ENCODE measurements at places on chromosomes 3 and 15.

DNA sequence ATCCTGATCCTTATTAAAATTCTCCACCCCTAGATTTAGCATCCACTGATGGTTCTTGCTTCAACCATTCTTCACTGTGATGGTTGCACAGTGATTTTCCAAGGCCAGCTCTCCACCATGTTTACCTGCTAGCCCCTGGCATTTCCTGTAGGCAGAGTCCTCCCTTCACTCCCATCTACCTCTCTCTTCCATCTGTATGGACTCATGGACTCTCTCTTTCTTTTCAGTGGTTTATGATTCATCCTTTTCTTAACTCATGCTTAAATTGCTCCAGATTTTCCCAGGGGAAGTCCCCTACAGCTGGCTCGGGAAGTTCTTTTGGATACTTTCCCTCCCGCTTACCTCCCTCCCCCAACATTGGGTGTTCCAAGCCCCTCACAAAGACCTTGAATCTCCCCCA, 18.7 kb downstream of the TGM4 start:
- DNase-seq = peak; percentile 85

GRCh38 chr3:414063-414462, 217.5 kb downstream of the CHL1 start:
- peak; percentile 2 for DNase-seq

DNA sequence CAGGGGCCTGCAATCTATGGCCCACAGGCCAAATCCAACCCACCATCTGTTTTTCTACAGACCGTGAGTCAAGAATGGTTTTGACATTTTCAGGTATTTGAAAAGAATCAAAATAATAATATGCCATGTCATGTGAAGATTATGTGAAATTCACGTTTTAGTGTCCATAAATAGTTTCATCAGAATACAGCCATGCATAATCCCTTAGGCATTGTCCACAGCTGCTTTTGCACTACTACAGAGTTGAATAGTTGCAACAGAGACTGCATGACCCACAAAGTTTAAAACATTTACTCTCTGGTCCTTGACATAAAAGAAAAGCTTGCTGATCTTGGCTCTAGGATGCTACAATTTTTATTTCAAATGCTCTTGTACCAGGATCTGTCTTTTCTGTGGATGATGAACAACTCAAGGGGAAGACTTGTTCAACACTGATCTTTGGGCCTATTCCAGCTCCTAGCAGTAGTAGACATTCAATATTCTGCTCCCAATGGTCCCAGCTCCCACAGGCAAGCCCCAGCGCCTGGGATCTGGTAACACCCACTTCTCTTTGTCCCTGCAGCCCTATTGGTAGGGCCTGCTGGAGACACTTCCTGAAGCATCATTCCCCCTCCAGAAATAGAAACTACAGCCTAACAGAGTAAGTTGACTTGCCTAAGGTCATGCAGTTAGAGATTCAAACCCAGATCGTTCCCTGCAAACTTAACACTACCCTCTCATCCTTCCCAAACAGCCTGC, 76.9 kb downstream of the MRPL46 start:
- no peak for DNase-seq

- no peak for DNase-seq
Measured at GRCh38 chr3:187822402-187822801, 77.1 kb upstream of the BCL6 start.

GRCh38 chr3:167777356-167777755, 41.8 kb downstream of the SERPINI1 start:
- DNase-seq = no peak

GRCh38 chr3:124529826-124530571, 200.3 kb upstream of the UMPS start:
- DNase-seq = no peak

DNA sequence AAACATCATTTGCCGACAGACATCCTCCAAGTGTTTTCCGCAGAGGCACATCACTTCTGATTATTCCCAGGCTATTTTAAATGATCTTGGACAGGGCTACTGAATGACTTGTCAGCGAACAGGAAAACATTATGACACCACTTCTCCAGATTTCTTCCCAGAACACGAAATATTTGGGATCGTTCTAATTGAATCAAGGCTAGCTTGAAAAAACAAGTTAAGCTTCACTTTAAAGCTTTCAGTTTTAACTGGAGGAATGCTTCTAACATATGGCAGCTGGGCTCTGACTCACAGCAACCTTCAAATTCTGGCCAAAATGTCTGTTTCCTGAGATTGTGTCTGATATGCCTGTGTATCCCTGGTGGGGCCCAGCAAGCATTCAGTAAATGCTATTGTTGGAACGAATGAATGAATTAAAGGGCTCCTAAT, 127.0 kb upstream of the ICE2 start:
- DNase-seq = peak; percentile 74

DNA sequence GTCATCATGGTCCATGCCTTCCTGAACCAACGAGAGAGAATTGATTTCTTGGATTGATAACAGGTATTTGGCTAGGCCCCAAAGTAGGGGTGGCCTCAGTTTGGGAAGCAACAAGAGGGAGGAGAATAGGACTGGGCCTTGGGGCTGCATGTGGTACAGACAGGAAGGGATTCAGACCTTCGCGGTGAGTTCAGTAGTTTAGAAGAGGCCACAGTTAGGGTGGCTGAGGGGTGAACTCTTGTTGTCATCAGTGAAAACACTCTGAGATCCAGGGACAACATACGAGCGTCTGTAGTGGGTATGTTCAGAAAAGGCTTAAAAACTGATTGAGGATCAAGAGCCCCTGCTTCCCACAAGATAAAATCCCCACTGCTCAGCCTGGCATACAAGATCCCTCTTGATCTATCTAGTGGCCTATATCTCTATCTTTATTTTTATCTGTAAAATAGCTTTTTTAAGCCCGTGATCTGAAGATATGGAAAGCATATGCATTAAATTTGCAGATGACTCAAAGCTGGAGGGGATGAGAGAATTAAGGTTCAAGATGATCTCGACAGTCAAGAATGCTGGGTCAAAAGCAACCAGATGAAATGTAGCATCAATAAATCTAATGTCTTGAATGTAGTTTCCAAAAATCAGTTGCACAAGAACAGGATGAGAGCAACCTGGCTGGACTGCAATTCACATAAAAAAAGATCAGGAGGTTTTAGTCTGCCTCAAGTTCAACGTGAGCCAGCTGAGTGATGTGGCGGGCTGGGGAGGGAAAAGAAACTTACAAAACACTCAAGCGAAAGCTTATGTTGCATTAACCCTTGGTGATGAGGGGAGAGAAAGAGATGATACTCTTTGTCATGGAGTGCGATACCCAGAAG, 221.1 kb upstream of the TLE3 start:
- peak; percentile 5 for DNase-seq

DNA sequence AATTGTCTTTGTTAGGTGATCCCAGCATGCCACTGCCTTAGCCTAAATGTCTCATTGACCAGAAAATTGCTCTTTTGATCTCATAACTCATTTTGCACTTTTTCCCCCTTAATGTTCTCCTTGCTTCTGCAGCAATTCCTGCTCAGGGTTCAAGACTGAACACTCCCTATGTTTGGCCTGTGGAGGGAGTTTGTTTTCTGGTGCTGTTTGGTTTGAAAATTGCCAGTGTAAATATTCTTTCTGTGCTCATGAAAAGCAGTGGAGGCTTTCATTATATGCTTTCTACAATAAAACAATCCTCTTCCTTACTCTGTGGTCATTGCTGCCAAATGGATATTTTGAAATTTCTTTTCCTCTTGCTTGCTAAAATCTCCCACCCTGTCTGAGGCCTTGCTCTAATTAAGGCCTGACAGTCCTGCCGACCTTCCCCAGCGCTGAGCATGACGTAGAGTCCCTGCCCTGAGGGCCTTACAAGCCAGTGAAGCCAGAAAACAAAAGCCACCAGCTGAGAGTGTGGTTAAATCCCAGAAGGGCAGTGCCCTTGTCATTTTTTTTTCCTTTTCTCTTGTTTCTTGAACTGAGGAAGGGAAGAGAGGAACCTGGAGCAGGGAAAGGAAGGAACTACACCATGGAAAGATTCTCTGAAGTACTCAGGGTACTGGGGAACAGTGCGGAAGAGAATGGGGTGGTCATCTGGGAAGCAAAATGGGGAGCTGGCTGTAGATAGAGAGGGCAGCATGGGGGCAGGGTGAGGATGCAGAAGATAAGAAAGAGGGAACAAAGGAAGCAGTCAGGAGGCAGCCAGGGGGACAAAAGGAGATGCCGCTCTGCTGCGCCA, 24.8 kb downstream of the ZBTB38 start:
- DNase-seq = no peak

GRCh38 chr15:69692342-69692741, 239.7 kb downstream of the RPLP1 start:
- DNase-seq = no peak

DNA sequence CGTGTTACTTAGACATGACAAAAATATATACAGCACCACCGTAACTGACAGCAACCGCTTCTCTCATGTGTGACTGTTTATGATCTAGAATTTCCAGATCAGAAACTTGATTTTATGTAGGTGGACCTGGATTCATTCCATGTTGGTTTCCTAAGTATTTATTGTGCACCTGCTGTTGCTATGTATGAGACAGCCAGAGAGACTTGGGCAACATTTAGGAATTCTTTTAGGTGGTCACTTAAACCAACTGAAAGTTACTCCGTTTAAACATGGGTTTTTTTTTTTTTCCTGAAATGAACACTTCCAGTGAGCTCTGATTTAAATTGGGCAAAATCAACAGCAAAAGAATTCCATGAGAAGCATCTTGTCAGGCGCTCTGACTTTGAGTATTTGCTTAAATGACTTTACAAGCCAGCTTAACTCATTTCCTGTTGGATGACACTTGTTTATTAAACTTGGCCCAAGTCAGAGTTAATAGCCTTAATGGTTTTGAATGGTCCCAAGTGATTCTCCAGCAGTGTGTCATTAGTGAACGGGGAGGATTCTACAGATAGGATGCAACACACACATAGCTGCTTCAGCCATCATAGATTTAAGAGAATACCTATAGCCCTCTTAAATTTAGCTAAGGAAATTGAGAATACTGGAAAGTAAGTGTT, 31.8 kb downstream of the MITF start:
- DNase-seq = peak; percentile 25

DNA sequence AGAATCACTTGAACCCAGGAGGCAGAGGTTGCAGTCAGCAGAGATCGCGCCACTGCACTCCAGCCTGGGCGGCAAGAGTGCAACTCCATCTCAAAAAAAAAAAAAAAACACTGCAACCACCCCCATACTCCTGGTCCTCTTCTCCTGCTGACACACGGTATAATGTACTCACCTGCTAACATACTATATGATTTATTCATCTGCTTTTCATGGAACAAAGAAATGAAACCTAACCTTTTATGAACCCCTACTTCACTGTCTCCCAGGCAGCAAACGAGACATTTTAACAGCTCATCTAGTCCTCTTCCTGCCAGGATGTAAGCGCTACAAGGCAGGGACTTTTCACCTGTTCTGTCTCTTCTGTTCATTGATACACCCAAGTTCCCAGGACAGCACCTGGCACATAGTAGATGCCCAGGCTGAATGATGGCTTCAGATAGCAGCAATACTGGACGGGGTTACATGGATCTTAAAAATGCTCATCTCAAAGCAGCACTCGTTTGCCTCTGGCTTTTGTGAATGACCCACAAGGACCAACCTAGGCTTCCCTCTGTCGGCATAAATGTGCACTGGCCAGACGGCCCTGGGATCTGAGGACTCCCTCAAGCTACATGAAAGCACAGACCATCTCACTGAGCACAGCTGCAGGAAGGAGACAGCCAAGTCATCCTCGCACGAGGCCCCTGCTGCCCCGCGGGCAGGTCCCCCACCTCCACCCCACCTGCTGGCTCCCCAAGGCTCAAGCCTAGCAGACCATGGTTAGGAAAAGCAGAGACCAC, 20.3 kb downstream of the XXYLT1 start:
- DNase-seq = no peak

- DNase-seq = peak; percentile 18
Measured at GRCh38 chr3:139718415-139718814, 40.6 kb upstream of the NMNAT3 start.

DNA sequence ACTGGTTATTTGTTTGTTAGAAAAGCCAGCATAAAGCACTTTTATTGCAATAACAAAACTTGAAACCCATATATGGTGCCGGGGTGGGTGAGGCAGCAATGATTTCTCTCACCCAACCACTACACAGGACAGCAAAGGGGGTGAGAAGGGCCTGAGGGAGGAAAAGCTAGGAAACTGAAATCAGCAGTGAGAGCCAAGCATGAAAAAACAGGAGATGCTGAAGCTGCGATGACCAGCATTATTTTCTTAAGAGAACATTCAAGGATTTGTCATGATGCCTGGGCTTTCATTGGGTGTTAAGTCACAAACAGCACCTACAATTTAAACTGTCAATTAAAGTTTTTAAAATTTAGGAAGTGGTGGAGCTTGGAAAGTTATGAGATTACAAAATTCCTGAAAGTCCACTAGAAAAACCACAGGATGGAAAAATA, 11.9 kb upstream of the TM4SF4 start:
- peak; percentile 78 for DNase-seq

DNA sequence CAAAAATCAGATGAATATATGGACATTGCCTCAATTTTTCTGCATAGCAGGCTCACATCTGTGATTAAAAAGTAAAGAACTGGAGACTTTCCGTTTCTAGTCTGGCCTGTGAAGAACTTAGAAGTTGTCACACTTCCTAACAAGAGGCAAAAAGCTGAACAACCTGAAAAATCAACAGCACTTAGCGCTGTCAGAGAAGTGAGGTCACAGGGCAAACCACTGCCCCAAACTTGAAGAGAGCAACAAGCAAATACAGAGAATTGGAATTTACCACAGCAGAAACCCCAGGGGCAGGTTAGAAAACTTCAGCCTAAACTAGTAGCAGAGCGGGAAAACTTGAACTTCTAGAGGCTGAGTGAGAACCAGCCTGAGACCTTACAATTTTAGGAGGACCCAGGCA, 38.9 kb downstream of the CCDC54 start:
- DNase-seq = peak; percentile 39

GRCh38 chr3:191889756-191890155, 428.8 kb downstream of the PYDC2 start:
- no peak for DNase-seq

DNA sequence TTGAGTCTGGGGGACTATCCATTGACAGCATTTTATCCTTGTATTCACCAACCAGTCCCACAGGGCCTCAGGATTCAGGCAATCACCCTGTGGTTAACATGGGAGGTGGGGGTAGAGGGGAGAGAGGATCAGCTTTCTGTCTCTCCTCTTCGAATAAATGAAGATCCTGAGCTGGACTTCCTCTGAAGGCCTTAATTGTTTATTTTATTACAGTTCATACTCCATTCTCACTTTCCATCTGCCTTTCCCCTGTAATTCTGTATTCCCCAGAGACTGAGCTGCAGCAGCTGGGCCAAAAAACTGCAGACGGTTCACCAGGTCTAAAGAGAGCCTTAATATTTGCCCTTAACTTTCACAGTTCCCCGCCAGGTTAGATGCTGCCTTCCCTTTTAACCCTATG, 11.9 kb downstream of the TAGLN3 start:
- peak; percentile 79 for DNase-seq

DNA sequence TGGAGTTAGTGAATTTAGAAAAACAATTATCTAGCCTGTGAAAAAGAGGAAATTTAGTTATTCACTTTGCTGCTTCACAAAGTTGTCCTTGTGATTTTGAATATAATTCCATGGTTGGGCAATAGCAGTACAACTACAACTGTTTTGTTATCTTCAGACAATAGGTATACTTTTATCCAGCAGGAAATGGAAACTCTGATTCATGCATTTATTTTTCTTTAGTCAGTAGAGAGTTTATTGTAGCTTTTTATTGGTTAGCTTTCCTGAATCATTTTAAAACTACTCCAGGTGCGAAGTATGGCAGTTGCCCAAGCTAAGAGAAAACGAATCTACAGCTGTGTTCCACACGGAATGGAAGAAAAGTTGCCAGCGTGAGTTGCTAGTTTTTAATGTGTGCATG, 80.3 kb downstream of the TM4SF4 start:
- peak; percentile 84 for DNase-seq

- peak; percentile 43 for DNase-seq
Measured at GRCh38 chr15:64634576-64635498, 140.6 kb downstream of the RBPMS2 start.

- no peak for DNase-seq
Measured at GRCh38 chr3:188754267-188754666, 417.5 kb upstream of the TPRG1 start.
